DMS153 (cell line): ENCODE measurements at places on chromosomes 16 and 17.
A peak's percentile ranks its signal among the peaks of the same experiment; 100 is the strongest.

DNA sequence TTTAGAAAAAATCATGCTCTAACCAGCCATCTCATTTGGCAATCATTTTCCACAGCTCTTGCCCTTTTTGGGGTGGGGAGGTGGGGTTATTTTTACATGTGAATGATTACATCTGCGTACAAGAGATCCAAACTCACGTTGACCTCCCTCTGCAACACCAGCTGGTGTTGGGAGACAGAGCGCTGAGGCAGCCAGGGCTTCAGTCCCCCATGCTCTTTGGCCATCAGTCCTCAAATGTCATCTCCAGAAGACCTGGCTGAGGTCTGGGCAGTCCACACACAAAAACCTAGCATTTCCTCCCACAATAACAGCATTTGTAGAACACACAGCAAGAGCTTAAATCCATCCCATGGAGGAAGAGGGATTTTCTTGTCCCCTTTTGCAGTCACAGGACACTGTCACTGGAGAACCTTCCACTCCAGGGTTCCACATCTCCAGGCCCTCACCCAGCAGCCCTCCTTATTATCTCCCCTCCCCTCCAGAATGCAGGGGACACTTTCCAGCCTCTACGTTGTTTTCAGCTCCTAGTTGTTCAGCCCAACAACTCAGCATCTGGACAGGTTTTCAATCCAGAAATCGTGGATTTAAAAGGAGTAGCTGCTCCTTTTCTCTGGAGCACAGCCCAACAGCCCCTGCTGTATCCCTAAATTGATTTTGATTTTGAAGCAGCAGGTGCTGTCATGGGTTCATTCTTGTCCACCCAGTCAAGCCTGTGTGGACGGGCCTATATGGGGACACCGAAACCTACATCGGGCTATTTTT is 21.1 kb downstream of the MEOX1 start:
- DNase-seq: no peak

- no peak for DNase-seq
Measured at GRCh38 chr16:81816793-81817210, 37.7 kb downstream of the PLCG2 start.

GRCh38 chr16:52929478-52930400 is 123.0 kb downstream of the CHD9NB start:
- peak; percentile 82 for DNase-seq

GRCh38 chr17:45116434-45117016 is 15.8 kb downstream of the PLCD3 start:
- no peak for DNase-seq

DNA sequence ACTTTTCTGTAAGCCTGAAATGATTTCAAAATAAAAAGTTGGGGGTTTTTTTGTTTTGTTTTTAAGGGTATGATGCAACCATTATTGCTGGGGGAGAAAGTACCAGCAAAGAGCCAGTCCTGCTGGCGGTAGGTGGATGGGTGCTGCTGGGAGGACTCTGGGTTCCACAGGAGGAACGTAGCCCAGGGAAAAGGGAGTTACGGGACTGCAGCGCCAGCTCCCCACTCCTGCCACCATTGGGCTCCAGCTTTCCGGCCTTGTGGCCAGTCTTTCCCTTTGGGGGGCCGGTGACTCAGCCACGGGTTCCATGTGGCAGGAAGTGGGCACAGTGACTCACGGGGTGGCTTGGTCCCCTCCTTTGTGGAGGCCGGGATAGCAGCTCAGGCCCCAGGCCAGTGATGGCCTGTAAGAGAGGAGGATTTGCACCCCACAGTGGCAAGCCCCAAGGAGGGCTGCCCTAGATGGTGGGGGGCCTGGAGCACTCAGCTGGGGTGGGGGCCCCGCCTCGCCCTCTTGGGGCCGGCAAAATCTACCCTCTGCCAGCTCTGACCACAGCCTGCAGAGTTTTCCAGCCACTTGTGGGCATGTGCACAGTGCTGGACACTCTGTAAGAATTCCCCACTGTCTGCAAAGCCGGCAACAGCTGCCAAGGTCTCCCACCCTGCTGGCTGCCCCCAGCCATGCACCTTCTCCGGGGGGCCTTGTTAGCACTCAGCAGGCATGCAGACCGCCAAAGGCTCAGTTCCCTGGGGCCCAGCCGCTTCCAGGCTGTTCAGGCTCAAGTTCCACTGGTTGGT is 30.4 kb downstream of the SOCS3 start:
- no peak for DNase-seq

GRCh38 chr17:43721537-43722268 is 36.9 kb downstream of the SOST start:
- DNase-seq: no peak

DNA sequence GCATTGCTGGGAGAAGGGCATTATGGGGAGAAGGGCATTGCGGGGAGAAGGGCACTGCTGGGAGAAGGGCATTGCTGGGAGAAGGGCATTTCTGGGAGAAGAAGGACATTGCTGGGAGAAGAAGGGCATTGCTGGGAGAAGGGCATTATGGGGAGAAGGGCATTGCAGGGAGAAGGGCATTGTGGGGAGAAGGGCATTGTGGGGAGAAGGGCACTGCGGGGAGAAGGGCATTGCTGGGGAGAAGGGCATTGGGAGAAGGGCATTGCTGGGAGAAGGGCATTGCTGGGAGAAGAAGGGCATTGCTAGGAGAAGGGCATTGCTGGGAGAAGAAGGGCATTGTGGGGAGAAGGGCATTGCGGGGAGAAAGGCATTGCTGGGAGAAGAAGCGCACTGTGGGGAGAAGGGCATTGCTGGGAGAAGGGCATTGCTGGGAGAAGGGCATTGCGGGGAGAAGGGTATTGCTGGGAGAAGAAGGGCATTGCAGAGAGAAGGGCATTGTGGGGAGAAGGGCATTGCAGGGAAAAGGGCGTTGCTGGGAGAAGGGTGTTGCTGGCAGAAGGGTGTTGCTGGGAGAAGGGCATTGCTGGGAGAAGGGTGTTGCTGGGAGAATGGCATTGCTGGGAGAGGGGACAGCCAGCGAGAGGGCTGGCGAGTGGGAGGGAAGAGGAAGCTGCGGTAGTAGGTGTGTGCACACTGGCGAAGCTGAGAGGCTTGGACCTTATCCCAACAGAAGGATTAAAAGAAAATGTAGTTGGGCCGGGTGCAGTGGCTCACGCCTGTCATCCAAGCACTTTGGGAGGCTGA is 4.6 kb upstream of the PYDC1 start:
- no peak for DNase-seq

- no peak for DNase-seq
Measured at GRCh38 chr17:65228734-65229620, 91.8 kb downstream of the RGS9 start.

DNA sequence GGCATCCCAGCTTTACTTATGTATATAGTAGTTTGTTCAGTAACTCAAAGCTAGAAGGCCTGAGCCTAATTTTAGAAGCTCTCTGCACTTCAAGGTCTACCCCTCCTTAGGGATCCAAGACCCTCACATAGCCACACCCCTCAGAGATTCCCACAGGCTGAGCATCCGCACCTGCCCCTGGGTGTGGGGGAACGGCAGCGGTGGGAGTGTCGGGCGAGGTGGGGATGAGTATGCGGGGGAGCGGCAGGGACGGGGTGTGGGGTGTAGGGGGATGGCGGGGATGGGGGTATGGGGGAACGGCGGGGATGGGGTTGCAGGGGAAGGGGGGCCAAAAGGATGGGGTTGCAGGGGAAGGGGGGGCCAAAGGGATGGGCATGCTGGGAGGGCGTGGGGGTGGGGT is 24.9 kb upstream of the BEAN1 start:
- DNase-seq: no peak

DNA sequence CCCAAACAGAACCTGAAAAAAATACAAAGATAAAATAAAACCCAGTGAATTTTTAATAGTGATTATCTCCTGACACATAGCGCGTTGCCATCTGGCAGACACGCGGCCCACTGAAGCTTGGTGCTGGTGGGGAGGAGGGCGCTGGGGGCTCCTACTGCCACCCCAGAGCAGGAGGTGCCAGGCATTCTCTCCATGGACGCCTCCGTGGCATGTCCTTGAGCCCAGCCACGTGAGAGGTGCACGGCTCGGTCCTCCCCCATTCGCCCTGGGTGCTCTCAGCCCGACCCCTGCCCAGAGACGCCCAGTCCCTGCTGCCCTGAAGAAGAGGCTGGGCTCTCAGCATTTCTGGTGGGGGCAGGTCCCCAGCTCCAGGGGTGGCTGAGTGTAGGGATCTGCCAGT is 142.2 kb upstream of the GSE1 start:
- DNase-seq: no peak

DNA sequence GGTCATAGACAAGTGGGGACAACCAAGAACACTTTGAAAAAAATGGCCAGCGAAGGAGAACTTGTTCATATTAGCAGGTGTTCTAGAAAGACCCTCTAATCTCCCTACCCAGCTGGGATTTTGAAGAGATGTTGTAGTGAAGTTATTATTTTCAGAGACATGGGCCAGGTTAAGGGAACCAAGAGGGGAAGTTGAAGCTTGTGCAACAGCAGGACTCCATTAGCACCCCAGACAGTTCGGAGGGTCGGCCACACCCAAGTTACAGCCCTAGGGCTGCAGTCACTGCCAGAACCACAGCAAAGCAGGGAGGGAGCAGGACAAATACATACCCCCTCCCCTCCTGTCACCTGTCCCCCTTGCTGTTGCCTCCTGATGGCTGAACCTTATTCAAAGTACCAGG is 42.3 kb downstream of the WSB1 start:
- DNase-seq: no peak

- no peak for DNase-seq
Measured at GRCh38 chr17:63960430-63960829, 12.3 kb downstream of the SCN4A start.

DNA sequence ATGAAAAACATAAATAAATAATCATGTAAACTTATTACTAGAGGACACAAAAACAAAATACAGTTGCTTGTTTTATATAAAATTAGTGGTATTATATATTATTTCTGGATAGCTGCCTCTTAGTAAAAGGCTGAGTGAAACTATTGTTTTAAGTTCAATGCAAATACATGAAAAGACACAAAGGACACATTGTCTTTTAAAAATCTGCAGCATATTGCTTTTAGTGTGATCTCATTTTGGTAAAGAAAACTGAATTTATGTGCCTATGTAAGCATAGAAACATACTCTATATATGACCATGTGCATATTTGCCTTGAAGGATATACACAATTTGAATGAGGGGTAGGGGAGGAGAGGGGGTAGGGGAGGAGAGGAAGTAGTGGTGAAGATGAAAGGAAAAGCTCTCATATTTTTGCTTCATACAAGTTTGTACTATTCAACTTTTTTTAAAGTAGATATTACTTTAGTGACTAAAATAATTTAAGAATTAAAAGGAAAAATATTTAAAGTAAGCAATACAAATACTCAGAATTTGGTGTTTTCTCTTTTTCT is 5.8 kb downstream of the ABCA10 start:
- no peak for DNase-seq

DNA sequence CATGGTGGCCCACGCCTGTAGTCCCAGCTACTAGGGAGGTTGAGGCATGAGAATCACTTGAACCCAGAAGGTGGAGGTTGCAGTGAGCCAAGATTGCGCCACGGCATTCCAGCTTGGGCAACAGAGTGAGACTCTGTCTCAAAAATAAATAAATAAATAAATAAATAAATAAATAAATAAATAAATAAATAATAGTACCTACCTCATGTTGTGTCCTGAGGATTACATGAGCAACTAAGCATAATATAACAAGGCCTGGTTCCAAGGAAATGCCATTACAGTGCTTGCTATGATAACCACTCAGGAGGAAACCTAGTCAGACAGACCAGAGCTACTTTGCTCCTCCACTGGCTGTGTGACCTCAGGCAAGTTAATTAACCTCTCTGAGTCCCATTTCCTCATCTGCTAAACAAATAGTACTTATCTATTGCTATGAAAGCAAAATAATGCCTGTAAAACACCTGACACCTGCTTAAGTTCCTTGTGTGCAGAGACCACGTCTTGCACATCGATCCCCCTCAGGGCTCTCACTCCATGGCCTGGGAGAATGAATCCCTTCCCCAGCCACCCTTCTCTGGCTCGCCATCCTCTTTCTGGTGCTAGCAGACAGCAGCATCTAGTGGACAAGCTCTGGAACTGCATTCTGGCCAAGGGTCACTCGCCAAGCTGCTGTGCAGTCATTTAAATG is 7.5 kb downstream of the EPOP start:
- peak; percentile 17 for DNase-seq
